ENCODE measurements at places on chromosomes 11 and 22.

DNA sequence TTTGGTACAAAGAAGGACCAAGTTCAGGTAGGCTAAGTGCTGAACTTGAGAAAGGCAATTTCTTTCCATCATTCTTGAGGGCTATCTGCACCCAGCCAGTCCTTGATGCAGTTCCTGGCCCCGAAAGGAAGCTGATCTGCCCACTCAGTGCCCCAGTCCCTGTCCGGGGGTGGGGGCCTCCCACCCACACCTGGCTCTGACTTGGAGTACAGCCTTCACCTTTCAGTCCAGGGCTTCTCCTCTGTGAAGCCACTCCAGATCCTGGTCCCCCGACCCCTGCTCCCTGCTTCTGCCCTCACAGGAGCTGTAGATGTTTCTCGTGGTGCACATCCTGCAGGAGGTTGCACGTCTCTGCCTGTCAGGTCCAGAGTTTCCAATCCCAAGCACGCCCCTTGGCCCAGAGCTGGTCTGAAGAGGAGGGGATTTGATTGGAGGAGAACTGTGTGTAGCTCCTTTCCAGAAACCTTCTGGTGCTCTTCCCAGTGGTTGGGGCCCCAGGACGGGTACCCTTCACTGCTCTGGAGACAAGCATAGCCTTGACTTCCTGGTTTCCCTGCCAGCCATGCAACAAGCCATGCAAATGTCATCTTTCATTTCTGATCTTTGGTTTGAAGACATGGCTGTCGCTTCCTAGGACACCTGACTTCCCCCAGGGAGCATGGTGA, 75.3 kb downstream of the BCR start:
- DNase-seq, result no peak

- DNase-seq, result no peak
These were observed 1480.4 kb downstream of the BRD1 start for GRCh38 chr22:48347311-48347710.

- no peak for DNase-seq
These were observed 116.2 kb downstream of the NECTIN1 start for GRCh38 chr11:119612814-119613213.

DNA sequence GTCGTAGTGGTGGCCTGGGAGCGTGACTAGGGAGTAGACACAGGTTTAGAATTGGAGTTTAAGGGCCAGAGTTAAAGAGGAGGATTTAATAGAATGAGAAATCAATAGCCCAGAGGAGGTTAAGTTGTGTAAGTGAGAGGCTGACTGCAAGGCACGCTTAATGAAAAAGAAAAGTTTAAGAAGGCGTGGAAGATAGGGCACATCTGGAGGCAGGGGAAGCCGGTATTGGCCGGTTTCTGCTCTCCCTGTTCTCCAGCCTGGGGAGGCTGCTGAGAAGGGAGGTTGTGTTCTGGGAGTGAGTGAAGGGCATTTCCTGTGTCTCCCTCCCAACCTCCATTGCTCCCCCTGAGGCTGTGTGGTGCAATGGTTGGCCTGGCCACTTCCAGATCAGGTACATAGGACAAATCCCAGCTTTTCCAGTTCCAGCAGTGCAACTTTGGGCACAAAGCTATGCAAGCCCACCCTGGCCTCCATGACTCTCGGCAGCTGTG, 6.3 kb downstream of the GRIK4 start:
- no peak for DNase-seq

DNA sequence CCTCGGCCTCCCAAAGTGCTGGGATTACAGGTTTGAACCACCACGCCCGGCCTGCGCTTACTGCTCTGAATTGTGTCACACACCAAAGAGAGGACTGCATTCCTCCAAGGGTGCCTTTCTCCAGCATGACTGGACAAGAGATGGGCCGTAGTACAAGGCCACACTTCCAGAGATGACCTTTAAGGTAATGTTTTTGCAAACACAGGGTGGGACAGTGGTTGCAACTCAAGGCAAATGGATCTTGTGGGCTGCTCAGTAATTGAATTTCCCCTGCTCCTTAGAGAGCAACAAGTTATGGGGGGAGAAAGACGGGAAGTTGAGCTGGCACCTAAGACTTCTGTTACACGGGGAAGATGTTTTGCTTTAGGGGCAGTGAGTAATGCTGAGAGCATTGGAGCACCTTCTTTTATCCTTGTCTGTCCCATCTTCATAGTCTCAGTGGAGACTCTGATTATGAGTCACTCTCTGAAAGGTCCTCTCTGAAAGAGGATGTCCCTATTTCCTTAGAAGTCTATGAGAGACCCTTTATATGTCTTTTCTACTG, 66.3 kb downstream of the C11orf91 start:
- DNase-seq, result no peak

GRCh38 chr11:78564490-78565467, 9.9 kb downstream of the NARS2 start:
- DNase-seq, result peak; percentile 39

GRCh38 chr11:64185175-64185692, 737 bp upstream of the STIP1 start:
- no peak for DNase-seq

DNA sequence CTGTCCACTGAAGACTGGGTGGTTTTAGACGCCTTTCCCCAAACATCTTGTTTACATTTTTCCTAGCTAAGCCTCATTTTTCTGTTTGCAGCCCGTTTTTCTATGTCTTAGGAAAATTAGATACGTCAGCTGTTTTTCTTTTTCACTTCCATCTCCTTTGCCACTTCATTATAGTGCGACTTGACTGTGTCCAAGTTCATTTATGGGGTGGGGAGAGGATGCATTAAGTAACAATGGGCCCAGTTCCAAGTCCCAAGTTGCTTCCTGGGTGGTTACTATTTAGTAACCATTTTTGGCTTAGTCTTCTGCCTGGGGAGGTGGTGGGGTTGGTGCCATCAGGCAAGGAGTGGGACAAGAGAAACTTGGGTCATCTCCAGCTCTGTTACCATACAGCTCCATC, 83.0 kb downstream of the TRAF6 start:
- no peak for DNase-seq

DNA sequence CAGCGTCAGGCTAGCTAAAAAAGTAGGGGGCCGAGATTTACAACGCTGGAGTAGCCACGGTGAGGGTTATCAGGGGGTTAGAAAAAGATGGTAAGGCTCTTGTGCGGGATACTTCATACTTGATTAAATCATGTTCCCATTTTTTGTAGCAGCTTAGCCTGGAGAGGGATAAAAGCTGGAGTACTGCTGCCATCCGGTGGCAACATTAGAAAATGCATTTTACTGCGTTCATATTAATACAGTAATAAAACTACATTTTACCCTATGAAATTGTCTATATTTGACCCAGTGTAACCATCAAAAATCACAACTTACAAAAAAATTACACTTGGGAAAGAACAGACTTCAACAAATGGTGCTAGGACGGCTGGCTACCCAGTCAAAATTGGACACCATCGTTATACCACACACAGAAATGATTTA, 17.3 kb downstream of the RPUSD4 start:
- DNase-seq, result no peak

DNA sequence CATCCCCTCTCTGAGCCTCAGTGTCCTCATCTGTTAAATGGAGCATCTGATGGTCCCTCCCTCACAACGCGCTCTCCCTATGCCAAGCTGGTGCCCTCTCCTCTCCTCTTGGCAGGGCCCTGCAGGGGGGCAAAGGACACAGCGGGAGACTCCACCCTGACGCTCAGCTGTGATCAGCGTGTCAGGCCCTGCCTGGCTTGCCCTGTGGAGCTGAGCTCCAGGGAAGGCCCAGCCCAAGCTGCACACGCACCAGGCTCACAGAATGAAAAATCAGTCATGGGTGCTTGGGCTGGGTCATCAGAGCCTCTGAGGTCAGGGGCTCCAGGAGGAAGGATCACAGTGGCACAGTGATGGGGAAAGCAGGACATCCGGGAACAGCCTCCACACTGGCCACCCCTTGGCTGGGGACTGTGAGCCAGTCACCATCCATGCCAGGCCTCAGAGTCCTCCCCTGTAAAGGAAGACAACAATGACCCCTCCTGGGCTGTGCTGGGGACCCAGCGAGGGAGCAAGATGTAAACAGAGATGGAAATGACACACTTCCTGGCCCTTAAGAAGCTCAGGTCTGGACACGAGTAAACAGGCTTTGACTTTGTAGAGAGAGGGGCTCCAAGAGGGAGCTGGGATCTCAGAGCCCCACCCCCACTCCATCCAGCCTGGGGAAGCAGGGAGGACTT, 36.6 kb downstream of the RPL3 start:
- no peak for DNase-seq

DNA sequence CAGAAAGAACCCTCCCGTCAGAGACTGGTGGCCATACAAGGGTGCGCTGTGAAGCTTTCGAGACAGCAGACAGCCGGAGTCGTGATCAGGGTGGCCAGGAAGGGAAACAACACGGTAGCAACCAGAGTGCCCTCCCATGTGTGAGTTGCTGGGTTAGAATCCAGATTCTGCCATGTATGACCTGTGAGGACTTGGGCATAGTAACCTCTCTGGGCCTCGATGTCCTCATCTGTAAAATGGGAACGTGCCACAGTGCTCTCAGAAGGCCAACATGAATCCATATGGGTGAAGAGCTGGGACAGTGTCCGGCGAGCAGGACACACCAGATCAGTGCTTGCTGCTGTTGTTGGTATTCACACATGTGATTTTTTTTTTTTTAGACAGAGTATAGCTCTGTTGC, 7.6 kb upstream of the FGF3 start:
- DNase-seq, result no peak

DNA sequence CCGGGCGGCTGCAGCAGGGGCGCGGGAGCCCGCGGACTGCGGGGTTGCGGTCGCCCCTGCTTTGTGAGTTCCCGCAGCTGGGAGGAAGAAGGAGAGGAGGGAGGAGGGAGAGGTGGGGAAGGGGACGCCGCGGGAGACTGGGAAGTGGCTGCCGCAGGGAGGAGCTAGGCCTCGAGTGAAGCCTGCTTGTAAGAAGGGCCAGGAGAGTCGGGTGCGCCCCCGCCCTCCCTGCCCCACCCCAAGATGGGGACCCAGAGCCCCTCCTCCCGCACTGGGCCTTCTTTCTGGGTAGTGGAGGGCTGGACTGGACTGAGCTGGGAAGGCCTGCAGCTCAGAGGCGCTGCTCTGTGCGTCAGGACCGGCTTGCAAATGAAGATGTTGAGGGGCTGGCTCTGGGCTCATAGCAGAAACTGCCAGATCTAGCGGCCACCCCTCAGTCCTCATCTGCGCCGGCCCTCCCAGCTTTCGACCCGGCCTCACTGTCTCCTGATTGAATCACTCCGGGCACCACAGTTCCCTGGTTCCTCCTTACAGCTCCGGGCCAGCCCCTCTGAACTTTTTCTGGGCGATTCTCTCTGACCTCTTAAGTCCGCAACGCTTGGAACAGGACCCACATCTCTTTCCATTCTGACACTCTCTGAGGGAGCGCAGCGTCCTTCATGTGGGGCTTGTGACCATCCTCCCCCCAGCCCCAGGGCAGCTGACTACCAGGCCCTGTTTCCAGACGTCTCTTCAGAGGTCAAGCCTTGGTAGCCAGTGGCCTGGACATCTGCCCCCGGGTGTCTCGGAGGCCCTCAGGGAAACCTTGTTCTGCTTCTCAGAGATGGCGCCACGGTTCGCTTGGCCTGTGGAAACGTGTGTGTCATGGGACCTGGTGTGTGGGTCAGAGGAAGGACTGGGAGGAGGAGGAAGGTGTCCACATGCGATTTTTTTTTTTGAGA, 21.9 kb downstream of the SERPINH1 start:
- no peak for DNase-seq

GRCh38 chr11:124174001-124174583, 9.1 kb upstream of the OR10D3 start:
- DNase-seq, result no peak

- no peak for DNase-seq
These were observed 98.8 kb upstream of the PITPNB start for GRCh38 chr22:28017859-28018258.

- no peak for DNase-seq
These were observed 355.3 kb upstream of the CCDC90B start for GRCh38 chr11:83641511-83641910.

DNA sequence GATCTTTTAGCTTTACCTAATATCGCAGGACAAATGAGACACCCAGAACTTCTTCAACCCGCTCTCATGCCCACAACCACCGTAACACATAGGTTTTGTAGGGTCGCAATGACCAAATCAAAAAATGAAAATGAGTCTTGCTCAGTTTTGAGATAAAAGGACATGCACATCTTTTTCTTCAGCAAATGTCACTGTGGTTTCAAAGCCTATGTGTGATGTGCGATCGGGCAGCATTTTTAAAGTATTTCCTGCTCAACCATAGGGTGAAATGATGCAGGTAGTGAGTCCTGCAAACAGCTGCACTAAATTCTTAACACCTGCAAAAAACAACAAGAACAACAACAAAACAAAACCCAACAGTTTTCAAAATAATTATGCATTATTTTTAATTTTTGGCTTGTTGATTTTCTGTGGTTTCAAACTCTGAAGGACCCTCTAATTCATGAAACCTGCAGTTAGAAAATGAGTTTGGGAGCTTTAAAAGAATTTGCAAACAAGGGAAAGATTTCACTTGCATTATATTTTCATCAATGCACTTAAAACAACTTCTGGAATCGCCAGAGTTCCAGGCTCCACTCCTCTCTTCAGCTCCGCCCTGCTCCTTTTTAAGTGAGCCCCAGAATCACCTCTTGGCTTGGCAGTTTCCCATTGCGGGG, 79.4 kb downstream of the PRR5L start:
- DNase-seq, result no peak

DNA sequence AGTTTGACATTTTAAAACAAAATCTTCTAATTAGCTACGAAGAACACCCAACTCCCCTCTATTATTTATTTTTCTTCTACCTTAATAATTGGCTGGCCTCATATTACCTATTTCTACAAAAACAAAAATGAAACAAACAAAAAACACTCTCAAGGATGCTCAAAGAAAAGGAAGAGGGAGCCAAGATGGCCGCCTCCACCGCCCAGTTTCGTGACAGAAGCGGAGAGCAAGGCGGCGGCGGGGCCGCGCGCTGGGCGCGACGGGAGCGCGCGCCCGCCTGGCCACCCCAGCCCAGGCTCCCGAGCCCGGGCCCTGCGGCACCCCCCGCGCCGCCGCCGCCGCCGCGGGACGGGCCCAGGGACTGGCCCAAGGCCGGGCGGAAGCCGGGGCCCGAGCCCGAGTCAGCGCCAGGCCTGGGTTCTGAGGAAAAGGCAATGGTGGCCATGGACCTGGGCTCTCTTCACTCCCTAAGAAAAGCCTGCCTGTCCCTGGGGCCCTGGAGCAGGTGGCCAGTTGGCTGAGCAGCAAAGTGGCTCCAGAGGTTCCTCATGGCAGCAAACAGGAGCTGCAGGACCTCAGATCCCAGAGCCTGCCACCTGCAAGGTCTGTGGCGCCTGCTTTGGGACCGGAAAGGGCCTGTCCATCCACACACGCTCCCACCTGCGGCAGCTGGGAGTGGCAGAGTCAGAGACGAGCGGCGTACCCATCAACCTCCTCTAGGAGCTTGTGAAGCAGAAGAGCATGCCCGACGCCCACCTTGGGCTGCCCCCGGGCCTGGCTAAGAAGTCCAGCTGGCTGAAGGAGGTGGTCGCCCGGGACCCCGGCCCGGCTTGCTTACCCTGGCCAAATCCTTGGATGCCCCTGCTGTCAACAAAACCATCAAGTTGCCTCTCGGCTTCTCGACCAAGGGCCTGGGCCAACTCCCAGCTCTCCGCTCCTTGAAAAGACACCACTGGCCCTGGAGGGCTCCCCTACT, 543.2 kb upstream of the CCDC179 start:
- no peak for DNase-seq

GRCh38 chr11:2419638-2420501, 19.3 kb downstream of the TSSC4 start:
- DNase-seq, result peak; percentile 31
